ENCODE measurements at places on chromosomes 12 and 14.

DNA sequence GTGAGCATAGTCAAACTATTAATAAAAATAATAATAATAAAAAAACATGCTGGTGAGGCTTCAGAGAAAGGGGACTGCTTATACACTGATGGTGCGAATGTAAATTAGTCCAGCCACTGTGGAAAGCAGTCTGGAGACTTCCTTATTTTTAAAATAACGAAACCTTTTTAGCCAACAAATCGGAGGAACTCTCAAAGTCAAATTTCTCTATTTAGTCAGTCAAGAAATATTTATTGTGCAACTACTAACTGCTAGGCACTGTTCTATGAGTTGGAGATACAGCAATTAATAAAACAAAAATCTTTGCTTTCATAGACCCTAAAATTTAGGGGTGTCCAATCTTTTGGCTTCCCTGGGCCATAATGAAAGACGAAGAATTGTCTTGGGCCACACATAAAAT lies 10.8 kb downstream of the TAOK3 start:
- no peak for DNase-seq
- no peak overlapping the region for H3K4me3 ChIP-seq
- peaks cover 7% of the 10 kb centered on the region for H3K4me1 ChIP-seq
- no peak overlapping the region for H3K27ac ChIP-seq
- no peaks in the 10 kb centered on the region for H3K27me3 ChIP-seq

DNA sequence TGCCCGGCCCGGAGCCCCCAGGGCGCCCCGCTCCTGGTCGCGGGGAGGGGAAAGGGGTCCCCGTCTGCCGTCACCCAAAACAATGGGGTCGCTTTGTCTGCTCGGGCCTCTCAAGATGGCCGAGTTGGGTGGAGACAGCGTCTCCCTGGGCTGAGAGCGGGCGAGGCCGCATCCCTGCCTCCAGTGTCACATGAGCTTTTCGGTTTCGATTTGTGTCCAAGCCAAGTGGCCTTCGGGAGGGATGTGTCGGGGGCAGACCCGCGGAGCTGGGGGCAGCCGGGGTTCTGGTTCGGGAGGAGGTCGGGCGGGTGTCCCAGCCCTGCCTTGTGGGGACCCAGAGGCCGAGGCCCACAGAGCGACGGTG lies 790 bp downstream of the DYNC1H1 start:
- DNase-seq: peak; percentile 60
- peak overlapping the region; percentile 91 for H3K27ac ChIP-seq
- no peaks in the 10 kb centered on the region for H3K27me3 ChIP-seq
- peaks cover 4% of the 10 kb centered on the region for H3K36me3 ChIP-seq
- peaks cover 12% of the 10 kb centered on the region for H3K4me1 ChIP-seq

GRCh38 chr12:34249271-34249670 lies 227.0 kb downstream of the ALG10 start:
- no peak overlapping the region for H3K4me3 ChIP-seq
- no peaks in the 10 kb centered on the region for H3K36me3 ChIP-seq
- no peak overlapping the region for H3K27ac ChIP-seq
- DNase-seq: no peak

DNA sequence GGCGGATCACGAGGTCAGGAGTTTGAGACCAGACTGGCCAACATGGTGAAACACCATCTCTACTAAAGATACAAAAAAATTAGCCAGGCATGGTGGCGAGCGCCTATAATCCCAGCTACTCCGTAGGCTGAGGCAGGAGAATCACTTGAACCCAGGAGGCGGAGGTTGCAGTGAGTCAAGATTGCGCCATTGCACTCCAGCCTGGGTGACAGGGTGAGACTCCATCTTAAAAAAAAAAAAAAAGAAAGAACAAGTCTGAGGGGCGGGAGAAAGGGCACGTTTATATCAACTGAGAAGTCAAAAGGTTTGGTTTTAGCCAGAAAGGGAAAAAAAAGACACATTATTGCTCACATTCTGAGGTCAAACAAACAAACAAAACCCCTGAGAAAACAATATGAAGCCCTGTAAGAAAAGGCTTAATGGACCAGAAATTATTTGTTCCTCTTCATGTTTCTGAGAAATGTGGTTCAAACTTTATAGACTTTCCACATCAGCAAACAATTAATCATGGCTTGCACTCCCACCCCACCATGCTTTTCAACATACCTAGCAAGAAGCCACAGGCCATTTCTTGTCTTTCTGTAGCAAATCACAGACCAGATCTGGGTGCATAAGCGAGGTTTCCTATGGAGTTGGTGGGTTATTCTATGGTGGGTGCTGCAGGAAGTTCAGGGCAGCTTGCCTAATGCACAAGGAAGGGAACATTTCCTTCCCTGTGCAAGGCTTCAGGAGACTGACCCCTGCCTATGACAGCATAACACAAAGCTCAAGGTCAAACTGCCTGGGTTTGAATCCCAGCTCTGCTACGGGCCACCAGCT lies 80.1 kb downstream of the SSPN start:
- H3K27me3 ChIP-seq: peaks cover 30% of the 10 kb centered on the region
- H3K4me3 ChIP-seq: no peak overlapping the region
- H3K4me1 ChIP-seq: peaks cover 4% of the 10 kb centered on the region

DNA sequence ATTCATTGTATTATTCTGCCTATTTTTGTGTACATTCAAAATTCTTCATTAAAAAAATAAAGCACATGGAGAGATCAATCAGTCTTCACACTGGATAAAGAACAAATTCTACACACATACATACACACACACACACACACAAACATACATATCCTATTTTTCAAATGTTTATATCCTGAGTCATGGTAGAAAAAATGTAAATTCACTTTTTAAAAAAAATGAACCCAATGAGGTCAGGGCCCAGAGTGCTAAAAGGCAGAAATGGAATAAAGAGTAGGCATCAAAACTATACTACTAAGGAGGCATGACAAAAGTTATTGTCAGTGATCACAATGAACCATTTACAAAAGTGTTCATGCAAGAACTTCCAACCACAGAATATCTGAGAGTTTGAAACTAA lies 17.3 kb downstream of the GALC start:
- H3K4me3 ChIP-seq: no peak overlapping the region
- no peak for DNase-seq
- H3K4me1 ChIP-seq: peaks cover 6% of the 10 kb centered on the region
- H3K27ac ChIP-seq: no peak overlapping the region
- H3K36me3 ChIP-seq: no peaks in the 10 kb centered on the region

DNA sequence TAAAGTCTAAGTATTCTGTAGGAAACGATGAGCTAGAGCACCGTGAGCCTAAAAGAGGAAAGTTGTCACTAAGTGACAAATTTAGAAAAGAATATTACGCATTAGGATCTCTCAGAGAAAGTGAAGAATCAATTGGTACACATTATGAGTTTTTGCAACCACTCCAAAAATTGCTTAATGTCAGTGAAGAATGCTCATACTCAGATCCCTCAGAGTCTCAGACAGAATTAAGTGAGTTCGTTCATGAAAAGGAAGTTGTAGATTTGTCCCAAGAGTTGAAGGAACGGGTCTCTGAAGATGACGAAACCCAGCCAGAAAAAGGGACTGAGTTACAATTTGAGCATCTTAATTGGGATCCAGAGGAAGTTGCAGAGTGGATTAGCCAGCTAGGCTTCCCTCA lies 1.5 kb downstream of the SAMD15 start:
- no peaks in the 10 kb centered on the region for H3K27me3 ChIP-seq
- no peak for DNase-seq
- no peak overlapping the region for H3K4me3 ChIP-seq
- no peak overlapping the region for H3K27ac ChIP-seq
- no peaks in the 10 kb centered on the region for H3K36me3 ChIP-seq

DNA sequence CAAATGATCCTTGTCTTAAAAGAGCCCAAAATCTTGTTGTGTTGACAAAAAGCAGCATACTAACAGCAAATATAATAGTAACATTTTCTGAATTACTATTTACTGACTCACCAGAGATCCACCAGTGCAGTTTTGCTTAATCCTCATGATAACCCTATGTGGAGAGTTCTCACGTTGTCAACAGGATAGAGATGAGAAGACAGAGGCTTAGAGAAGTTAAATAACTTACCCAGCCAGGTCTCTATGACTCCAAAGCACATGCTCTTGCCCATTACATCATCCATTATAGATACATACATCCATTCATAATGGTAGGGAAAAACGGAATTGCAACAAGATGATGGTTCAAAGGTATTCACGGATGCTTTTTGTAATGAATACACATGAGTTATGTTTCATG lies 111.9 kb downstream of the PAX9 start:
- no peaks in the 10 kb centered on the region for H3K36me3 ChIP-seq
- no peak overlapping the region for H3K27ac ChIP-seq
- DNase-seq: no peak
- no peaks in the 10 kb centered on the region for H3K27me3 ChIP-seq
- no peak overlapping the region for H3K4me3 ChIP-seq

DNA sequence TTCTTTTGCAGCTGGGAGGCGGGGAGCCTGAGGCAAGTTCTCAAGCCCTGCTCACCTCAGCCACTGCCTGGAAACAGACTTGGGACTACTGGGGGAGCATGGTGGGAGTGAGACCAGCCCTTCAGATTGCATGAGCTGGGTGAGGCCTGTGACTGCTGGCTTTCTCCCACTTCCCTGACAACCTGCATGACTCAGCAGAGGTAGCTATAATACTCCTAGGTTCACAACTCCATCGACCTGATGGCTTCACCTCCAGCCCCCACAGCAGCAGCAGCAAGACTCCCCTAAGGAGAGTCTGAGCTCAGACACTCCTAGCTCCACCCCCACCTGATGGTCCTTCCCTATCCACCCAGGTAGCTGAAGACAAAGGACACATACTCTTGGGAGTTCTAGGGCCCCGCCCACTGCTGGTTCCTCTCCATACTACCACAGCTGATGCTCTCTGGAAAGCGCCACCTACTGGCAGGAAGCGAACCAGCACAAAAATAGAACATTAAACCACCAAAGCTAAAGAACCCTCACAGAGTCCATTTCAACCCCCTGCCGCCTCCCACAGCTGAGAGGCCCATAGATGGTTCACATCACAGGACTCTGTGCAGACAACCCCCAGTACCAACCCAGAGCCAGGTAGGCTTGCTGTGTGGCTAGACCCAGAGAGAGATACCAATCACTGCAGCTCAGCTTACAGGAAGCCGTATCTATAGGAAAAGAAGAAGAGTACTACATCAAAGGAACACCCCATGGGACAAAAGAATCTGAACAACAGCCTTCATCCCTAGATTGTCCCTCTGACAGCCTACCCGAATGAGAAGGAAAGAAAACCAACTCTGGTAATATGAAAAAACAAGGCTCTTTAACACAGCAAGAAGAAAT lies 68.7 kb downstream of the RPAP3 start:
- no peak overlapping the region for H3K4me3 ChIP-seq
- no peak overlapping the region for H3K27ac ChIP-seq
- H3K36me3 ChIP-seq: no peaks in the 10 kb centered on the region

GRCh38 chr12:52473768-52474167 lies at the start of gene KRT6C:
Gene KRT6C, minus strand, starts transcription at chr12:52473805. Its CDS starts 68 bp downstream, at chr12:52473737.
- H3K27me3 ChIP-seq: no peaks in the 10 kb centered on the region
- H3K27ac ChIP-seq: no peak within 1 kb of the TSS
- H3K4me3 ChIP-seq: no peak within 1 kb of the TSS
- DNase-seq: no peak

DNA sequence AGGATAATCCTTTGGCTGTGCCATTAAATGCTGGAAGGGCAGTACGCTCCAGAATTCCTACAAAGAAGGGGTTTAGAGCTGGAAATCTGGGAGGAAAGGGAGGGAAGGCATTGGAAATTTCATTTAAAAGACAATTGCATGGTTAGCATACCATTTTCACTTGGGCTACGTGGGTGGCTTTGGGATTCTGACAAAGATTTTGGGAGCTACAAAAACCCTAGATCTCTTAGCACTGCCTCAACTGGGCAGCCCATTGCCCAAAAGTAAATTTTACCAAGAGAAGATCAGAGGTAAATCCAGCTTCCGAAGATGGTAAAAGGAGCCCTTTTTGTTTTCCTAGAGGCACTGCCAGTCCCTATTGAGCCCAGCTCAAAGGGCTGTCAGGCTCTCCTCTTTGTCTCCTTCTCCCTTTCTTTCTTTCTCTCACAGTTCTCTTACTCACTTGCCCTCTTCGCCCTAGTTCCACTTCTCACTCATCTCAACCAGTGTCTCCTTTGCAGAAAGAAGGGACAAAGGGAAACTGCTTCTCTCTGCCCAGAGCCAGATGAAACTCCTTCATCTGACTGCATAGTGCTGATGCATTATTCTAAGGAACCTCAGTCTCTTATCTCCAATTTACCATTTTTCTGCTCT lies 125.4 kb upstream of the PLEKHA5 start:
- DNase-seq: no peak
- no peak overlapping the region for H3K4me3 ChIP-seq
- no peaks in the 10 kb centered on the region for H3K4me1 ChIP-seq

DNA sequence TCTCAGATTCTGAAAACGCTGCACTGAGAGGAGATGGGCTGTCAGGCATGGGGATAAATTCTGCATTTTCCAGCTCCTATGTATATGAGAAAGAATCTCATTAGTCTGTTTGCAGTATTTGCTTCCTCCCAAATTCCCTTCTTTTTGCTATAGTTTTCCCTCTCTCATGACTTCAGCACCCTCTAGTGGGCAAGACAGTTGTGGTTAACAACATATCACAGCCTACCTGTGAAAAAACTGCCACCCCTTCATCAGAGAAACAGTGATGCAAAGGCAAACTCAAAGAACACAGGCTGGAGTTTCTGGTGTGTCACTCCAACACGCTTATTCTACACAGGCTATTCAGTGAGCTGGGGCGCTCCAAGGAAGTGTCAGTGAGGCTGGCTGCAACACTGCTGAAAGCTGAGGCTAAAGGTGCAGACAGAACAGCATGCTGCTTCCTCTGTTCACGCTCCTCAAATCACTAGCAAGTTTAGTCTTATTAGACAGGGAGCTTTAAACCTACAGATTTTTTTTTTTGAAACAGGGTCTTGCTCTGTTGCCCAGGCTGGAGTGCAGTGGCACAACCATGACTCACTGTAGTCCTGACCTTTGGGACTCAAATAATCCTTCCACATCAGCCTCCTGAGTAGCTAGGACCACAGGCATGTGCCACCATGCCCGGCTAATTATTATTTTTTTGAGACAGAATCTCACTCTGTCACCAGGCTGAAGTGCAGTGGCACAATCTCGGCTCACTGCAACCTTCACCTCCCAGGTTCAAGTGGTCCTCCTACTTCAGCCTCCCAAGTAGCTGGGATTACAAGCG lies 19.3 kb downstream of the ZC2HC1C start:
- H3K4me1 ChIP-seq: no peaks in the 10 kb centered on the region
- H3K27me3 ChIP-seq: no peaks in the 10 kb centered on the region
- no peak overlapping the region for H3K27ac ChIP-seq
- peak; percentile 71 for DNase-seq

DNA sequence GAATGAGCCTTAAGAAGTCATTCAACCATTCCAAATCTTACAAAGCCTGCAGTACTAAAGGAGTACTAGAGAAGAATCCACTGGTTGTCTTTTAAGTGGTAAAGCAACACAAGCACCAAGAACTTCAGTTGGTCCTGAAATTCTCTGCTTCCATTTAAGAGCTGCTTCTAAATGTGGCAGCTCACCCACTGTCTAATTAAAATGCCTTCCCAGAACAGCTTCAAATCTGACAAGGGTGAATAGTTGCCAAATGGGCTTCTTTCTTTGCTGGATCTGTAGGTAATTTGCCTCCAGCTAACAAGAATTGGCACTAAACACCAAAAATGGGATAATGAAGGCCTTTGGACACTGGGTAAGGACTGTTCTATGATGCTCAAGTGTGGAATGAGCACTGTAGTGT lies 72.2 kb upstream of the NAP1L1 start:
- H3K36me3 ChIP-seq: no peaks in the 10 kb centered on the region
- no peak for DNase-seq
- H3K27ac ChIP-seq: peak overlapping the region; percentile 8
- no peaks in the 10 kb centered on the region for H3K27me3 ChIP-seq
- peaks cover 9% of the 10 kb centered on the region for H3K4me1 ChIP-seq

- no peaks in the 10 kb centered on the region for H3K27me3 ChIP-seq
- DNase-seq: no peak
- H3K4me3 ChIP-seq: no peak overlapping the region
- no peaks in the 10 kb centered on the region for H3K36me3 ChIP-seq
- no peaks in the 10 kb centered on the region for H3K4me1 ChIP-seq
- no peak overlapping the region for H3K27ac ChIP-seq
These were observed 35.5 kb downstream of the PLXNC1 start for GRCh38 chr12:94183708-94184379.
